EH (cell line): ENCODE measurements at places on chromosomes 5 and 9.

GRCh38 chr9:15211160-15211814 lies 95.7 kb downstream of the TTC39B start:
- peak; percentile 70 for DNase-seq

GRCh38 chr5:142276517-142276916 lies 48.3 kb downstream of the SPRY4 start:
- no peak for DNase-seq

DNA sequence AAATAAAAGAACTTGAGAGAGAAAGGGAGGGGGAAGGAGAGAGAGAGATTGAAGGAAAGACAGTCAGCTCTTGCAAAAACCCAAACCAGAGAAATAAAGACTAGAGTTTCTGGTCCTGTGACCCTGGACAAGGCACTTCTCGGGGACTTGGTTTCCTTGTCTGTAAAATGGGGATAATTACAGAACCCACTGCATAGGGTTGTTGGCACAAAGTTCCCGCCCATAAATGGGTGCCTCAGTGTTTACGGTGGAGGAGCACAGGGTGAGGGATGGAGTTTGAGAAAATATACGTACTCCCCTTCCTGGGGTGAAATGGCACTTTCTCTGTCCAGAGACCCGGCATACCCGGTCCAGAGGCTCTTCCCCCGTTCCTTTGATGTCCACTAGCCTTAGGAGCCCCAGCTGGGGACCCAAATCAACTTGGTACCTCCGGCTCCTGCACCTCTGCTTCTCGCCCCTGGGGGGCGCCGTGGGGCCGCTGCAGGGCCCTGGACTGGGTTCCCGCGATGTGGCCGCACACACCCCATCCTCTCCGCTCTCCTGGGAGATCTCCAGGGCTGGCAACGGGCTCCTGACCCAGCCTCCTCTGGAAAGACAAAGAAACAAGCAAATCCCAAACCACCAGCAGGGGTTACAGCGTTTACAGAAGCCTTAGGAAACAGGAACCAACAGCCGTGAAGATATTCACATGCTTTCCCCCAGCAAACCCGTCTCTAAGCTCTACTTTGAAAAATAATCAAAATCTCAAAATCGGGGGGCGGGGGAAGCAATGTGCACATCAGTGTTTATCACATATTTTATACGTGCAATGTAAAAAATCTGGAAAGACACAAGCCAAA lies 26.3 kb downstream of the PTGES start:
- peak; percentile 88 for DNase-seq

DNA sequence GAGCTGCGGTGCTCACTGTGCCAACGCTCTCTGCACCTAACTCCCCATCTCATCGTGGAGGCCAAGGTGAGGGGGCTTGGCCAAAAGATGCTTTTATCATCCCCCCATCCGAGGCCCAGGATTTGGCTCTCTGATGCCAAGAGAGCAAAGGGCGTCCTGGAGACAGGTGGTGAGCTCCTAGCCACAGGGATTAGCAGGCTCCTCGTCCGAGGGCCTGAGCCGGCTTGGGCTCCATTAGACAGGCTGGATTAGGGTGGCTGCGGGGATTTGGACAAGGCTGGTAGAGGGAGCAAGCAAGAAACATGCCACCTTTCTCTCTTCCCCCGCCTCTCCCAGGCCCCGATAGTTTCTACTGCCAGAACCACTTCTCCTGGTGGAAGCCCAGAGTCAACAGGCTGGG lies 1.0 kb upstream of the GRM6 start:
- DNase-seq: no peak

GRCh38 chr9:89548071-89548638 lies 50.2 kb upstream of the SEMA4D start:
- no peak for DNase-seq

DNA sequence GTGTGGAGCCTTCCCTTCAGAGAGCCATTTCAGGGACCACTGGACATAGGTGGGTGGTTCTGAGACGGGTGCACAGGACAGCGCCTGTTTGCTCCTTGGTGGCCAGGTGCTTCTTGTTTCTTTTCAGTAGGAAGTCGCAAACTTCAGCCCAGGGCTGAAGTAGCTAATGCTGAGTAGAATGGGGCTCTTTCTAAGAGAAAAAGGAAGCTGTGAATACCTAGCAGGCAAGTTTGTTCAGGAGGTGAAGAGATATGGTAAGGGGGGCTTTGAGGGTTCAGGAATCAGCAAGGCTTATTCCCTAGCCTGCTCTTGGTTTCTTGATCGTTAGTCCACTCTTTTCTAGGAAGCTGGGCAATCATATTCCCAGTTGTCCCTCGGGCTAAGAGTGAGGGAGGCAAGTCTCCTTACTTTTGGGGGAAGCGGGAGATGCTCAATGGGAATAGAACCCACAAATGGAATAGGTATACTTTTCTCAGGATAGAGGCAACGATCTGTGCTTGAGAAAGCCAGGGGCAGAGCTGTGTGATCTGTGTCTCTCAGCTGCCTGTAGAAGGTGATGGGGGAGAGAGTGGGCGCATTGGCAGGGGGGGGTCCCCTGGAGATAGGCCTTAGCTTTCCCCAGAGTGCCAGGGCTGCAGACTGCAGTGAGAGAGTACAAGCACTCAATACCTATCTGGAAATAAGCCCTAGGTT lies 1.9 kb upstream of the PURA start:
- no peak for DNase-seq

DNA sequence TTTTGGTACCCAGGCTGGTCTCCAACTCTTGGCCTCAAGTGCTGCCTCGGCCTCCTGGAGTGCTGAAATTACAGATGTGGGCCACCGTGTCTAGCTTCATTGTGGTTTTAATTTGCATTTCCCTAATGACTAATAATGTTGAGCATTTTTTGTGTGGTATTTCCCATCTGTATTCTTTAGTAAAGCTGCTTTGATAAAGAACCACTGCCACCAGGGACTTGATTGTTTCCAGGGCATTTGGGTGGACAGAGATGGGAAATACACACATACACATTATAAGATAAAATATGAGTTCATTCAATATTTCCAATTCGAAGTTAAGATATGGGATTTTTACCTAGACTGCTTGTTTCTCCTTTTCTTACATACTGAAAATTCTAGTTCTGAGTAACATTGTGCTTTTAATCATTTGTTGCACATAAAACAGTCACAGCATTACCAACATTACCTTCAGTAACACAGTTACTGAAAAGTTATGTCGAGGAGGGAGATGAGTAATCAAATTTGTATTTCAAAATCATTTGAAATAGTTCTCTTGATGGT lies 28.9 kb downstream of the HABP4 start:
- DNase-seq: peak; percentile 64

GRCh38 chr5:103425686-103426454 lies 136.7 kb downstream of the NUDT12 start:
- peak; percentile 87 for DNase-seq

GRCh38 chr9:18928711-18929110 lies 104.3 kb downstream of the SAXO1 start:
- DNase-seq: peak; percentile 25

- DNase-seq: peak; percentile 72
These were observed 3.2 kb downstream of the RBM18 start for GRCh38 chr9:122261469-122261881.

GRCh38 chr5:14142202-14142826 lies 828 bp upstream of the TRIO start:
- peak; percentile 52 for DNase-seq

DNA sequence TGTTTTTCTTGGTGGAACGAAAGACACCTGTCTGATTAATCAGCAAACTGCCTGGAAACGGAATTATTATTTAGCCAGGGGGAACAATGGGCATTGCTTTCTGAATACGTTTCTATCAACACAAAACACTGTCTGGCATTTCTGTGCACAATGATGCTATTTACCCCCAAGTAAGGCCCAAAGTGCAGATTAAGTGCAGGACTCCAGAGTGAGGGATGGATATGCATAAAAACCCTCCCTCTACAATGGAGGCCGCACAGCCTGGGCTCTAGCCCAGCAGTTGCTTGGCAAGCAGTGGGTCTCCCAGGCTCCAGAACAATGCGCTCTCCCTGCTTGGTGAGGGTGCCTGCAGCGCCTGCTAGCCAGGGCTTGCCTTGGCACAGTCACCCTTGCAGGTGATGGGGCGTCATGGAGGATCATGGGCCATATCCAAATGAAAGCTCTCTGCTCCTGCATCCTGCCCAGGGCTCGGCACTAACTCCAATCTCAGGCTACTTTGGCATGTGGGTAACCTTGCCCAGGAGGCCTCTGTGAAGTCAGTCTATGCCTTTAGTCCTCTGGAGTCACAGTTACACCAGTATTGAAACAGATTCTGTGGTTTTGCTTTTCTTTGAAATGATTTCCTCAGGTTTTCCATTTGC lies 11.5 kb upstream of the SPATA24 start:
- DNase-seq: no peak

DNA sequence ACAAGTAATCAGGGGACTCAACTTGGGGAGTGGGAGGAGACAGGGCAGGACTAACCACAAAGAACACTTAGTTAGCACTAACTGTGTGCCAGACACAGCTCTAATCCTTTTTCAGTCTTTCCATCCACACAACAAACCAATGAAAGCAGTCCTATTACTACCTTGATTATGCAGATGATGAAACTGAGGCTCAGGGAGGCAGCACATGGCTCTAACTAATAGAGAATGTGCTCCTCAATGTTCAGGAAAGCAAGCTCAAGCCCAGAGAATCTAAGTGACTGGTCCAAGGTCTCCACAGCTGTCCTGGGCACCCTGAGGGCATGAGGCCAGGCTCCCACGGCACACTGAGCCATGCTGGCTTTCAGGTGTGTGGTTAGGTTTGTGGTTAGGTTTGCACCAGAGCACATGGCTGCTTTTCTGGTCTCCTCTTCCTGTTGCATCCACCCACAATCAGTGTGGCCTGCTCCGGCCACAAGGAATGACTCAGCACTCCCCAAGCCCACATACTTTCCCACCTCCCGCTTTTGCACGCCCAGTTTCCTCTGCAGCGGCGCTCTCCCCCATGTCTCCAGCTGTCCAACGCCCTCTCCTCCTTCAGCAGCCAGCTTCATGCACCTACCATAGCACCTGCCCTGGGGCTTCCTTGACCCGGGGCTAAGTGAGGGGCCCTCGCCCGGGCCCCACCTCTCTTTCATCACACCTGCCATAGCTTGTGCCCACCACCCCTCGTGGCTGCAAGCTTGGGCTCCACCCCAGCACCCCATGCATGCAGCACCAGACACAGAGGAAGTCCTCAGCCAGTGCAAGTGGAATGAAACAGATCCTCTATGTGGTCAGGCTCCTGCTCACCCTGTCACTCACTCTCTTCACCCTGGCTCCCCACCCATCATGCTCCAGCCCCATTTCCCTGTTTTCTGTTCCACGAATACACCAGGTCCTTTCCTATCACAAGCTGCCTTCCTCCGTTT lies 133.1 kb downstream of the GABBR2 start:
- peak; percentile 68 for DNase-seq

DNA sequence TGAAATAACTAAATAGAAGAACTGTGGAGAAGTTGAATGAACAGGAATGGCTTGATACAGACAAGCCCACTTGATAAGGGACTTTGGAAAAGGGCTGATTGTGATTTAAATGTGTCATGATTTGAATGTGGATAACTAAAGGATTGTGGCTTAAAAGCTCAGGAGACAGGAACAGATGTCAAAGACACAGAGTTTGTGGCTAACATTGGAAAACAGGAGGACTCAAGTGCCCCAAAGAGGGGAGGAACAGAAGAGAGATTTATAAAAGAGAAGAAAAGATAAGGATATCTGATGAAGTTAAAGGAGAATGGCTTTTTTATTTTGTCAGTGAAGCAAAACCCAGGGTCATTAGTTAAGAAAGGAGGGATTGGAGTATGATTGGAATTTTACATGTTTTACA lies 124.2 kb upstream of the TRPM3 start:
- no peak for DNase-seq

DNA sequence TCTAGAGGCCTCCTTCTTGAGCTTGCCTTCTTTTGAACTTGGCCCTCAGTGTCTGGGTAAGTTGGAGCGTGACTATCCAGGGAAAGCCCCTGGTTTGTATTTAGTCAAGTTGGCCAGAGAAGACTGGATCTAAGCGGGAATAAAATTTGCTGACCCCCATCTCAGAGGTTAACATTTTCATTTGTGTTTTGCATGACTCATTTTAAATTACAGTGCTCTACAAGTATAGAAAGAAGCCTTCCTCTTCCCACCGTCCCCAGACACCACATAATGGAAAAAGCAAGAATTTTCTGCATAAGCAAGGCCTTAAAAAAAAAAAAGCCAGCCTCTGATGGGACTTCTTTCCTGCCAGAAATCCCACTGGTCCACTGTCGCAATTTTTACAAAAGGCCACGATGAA lies 27.2 kb downstream of the PIK3R1 start:
- DNase-seq: peak; percentile 82

DNA sequence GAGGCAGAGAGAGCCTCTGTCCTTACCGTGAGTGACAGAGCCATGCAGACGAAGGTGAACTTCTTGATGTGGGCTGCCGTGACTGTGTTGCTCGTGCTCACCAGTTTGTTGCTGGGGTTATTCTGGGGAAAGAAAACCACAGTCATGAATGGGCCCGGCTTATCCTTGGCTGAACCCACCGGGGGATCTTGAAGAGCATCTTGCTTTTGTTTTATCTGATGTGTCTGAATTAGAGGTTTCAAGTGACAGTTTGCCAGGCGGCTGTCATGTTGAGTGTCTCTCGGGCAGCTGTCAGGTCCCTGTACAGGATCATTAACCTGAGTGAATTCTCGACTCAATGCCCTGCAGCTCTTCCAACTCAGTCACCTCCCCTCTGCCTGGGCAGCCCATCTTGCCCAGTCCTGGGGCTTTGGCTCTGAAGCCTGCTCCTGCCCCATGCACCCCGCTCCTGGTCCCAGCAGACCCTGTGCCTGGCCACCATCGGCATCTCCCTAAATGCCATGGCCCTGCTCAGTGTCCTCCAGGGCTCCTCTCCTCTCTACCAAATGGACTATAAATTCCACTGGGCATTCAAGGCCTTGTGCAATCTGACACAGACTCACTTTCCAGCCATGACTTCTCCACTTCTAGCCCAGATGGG lies 77.4 kb downstream of the OTULIN start:
- DNase-seq: no peak

- no peak for DNase-seq
These were observed 173.5 kb upstream of the DMAC1 start for GRCh38 chr9:7973123-7973522.

DNA sequence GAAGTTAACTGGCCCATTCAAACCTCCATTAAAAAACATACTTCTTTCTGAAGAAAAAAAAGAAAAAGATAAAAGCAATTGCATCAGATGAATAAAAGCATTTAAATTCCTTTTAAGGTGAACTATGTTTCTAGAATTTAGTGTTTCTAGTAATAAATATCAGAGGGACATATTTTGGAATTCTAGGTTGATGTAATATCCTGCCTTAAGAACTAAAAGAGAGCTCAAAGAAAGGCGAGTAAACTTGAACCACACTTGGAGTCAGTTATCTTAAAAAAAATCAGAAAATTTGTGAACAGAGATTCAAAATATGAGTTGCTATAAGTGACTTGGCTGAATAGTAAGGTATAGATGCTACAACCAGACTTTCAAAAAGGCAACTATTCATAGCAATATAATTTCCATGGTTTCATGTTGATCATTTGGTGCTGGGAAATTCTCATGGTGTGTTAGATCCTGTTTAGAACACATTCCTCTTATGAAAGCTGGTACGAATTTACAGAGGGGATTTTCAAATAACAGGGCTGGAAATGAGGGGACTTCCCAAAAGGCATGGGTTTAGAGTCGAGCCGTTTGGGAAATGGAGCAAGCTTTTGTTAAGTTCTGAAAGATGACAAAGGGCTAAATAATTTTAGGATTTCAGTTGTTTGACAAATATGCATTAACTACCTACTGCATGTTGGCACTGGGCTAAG lies 37.6 kb upstream of the RAI14 start:
- DNase-seq: no peak
